ENCODE measurements at places on chromosomes 1 and 21.

GRCh38 chr1:100164702-100165101 is 13.4 kb downstream of the LRRC39 start:
- DNase-seq, result peak; percentile 0

GRCh38 chr1:30652152-30652841 is 71.1 kb downstream of the MATN1 start:
- no peak for DNase-seq

- peak; percentile 68 for DNase-seq
Measured at GRCh38 chr1:54327386-54328065, 78.7 kb downstream of the SSBP3 start.

GRCh38 chr1:184970691-184971161 is 3.6 kb downstream of the NIBAN1 start:
- DNase-seq, result peak; percentile 78

DNA sequence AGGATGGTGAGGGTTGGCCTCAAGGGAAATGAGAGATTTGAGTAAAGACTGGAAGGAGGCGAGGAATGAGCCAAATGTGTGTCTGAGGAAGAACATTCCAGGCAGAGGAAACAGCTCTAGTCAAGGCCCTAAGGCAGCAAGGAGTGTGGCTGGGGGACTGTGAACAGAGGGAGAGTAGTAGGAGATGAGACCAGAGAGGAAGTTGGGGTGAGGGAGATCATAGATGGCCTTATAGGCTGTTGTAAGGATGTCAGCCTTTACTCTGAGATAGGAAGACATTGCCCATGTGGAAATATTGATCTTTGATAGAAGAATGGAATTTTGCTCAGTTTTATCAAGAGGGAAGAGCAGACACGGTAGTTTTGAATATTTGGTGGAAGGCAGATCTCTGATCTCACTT is 55.2 kb upstream of the ARTN start:
- peak; percentile 22 for DNase-seq

DNA sequence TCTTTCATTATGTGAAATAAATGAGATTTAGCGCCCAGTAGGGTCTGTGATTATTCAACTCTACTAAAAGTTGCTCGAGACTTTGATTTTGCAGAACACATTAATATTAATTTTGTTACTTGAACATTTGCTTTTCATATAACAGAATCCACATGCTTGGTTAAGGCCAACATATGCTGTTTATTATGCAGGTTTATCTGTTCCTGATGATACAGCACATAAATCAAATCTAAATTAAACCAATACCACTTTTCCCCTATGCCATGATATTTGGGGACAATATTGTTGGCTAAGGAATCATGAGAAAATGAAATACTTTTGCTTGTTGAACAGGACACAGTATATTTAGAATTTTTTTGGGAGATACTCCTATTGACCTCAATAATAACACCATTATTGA is 291.1 kb downstream of the USP25 start:
- DNase-seq, result no peak

GRCh38 chr1:27659497-27660299 is 12.3 kb downstream of the IFI6 start:
- DNase-seq, result peak; percentile 87
